HepG2 (cell line): ENCODE measurements at places on chromosomes 5 and 9.

- DNase-seq: no peak
Observed at GRCh38 chr5:62922191-62922590, 343.6 kb downstream of the LRRC70 start.

DNA sequence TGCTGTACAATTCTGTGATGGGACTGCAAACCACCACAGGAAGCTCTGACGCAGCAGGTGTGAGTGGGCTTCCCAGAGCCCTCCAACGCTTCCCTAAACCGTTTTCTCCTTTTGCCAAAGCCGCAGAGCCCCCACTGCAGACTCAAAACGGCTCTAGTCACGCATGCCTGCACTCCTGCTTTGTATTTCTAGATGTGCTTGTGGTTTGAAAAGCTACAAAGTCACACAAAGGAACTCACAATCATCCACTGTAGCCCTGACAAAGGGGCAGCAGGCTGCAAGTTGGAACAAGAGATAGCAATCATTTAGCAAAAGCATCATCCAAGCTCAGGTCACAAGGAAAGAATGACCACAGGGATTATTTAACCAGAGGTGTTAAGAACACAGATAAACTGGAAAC, 79.3 kb downstream of the PTPN3 start:
- DNase-seq: no peak

DNA sequence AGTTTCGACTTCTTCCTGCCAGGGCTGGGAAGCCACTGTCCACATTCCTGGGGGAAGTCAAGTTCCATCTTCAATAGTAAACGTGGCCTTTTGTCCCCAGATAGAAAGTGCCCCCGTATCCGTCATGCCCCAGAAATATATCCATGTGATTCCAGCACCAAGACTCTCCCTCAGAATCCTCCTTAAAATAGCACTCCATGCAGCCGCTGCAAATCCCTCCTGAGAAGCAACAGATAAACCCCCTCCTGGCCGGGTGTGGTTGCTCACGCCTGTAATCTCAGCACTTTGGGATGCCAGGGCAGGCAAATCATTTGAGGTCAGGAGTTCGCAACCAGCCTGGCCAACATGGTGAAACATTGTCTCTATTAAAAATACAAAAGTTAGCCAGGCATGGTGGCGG, 126.1 kb downstream of the OLFM1 start:
- no peak for DNase-seq

DNA sequence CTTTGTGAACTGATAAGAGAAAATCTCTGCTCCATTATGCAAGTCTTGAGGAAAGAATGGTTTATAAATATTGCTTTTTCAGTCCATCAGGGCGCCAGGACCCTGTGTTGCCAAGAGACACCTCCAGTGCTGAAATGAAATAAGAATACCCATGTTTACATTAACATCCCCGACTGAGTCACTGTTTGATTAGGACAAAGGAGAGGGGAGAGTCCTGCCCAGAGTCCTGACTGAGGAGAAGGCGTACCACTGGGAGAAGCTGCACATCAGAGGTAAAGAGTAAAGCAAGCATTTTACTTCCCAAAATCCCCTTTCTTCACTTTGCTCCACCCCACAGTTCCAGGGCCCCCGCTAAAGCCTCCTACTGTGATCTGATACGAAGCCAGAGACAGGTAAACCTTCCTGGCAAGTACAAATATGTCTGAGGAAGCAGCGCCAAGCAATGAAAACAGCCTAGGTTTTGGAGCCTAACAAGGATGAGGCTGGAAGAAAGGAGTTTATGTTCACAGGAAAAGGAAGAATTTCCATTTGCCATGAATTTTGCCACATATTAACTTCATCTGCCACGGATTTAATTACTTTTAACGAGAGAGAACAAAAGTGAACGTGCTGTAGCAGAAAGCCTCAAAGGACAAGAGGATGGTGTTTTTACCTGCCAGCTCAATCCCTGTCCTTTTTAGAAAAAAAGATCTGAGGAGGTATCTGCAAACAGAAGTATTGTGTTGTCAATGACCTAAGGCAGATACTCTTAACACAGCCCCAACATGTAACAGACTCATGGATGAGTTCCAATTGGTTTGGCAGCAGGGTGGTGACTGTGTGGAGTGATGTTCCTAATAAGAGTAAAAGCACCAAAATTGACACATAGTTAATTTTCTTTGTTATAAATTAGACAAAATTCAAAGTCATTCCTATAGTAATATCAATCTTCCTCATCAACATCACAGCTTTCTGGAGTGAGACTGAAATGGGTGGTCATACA, 209.4 kb upstream of the TLE4 start:
- no peak for DNase-seq

DNA sequence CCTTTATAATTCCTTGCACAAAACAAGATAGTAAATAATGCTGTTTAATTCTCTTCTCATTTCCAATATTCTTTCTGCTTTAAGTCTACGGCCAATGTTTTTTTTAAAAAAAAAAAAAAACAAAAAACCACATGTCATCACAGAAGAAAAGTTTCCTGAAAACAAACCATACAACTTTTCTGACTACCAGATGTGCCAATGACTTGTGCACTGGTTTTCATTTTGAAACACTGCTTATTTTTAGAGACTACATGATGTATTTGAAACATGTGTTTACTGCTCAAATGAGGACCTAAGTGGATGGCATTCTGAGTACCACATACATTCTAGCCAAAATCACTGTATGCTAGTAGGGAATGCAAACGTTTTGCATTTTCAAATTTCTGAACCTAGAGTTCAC, 167.9 kb downstream of the GLIS3 start:
- DNase-seq: no peak

- no peak for DNase-seq
Observed at GRCh38 chr5:171801839-171802238, 16.2 kb downstream of the SMIM23 start.

DNA sequence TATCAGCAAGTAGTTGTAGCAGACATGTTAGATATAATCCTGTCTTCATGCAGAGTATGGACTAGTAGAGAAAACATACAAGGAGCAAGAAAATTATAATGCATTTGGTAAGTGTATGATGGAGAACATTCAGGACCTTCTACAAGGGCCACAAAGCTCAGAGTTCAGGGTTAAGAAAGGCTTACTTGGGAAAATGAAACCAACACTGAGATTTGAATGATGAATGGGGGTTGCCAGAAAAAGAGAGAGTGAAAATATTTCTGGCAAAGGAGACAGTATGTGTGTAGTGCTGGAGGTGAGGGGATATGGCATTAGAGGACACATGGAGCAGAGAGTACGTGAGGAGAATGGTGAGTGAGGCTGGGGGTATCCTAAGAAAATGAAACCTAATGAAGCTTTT, 169.8 kb upstream of the STK32A start:
- DNase-seq: no peak

DNA sequence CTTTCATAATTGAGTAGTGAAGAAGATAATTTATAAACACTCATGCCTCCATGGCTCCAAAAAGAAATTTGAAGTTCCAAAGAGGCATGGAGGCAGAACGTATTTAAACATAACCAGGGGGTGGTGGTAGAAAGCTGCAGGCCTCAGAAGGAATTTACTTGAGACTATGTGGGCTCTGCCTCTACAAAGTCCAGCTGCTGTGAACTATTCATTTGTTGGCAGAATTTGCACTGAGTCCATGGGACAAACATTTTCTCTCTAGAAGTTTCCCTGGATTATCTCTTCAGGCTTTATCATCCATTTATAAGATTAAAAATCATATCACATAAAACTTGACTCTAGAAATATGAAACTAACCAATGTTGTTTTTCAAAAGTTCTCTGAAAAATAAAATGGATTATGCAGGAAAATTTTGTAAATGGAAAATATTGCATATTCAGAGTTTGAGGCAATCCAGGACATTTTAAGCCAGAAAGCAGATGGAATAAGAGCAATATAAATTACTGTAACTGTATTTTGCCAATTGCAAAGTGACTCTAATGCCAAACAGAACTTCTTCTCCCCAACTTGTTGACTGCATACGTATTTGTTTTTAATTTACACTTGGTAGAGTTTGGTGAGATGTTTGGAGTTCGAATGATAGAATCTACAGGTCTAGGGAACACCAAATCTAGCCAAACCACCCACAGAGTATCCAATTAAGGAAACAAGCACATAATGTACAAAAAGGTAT, 258.2 kb downstream of the ENC1 start:
- no peak for DNase-seq

- DNase-seq: no peak
Observed at GRCh38 chr9:87898151-87898550, 15.5 kb downstream of the SPATA31E1 start.

GRCh38 chr5:141692533-141692888, 10.5 kb upstream of the ARAP3 start:
- DNase-seq: no peak

GRCh38 chr5:93598091-93599000, 15.3 kb downstream of the NR2F1 start:
- DNase-seq: no peak

GRCh38 chr9:33331377-33331891, 41.1 kb downstream of the NFX1 start:
- no peak for DNase-seq

DNA sequence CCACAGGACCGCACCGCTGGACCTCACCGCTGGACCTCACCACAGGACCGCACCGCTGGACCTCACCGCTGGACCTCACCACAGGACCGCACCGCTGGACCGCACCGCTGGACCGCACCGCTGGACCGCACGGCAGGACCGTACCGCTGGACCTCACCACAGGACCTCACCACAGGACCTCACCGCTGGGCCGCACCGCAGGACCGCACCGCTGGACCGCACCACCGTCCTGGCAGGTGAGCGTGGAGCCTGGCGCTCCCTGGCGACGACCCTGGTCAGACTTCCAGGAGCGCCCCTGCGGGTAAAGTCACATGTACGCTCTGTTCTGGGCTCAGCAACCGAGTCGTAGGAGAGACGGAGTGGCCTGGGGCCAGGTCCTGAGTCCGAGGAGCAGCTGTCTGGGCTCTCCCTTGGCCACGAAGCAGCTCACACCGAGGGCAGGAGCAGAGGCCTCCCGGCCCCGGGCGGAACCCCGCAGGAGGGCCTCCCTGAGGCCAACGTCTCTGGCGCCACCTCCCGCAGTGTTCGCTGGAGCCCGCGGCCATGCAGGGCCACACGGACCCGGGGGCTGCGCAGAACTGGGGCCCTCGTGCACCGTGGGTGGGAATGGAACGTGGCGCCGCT, 30.5 kb downstream of the MRPL36 start:
- DNase-seq: no peak

GRCh38 chr9:71758277-71758676, 10.0 kb downstream of the CEMIP2 start:
- DNase-seq: no peak

GRCh38 chr5:1002836-1003235, 5.8 kb upstream of the NKD2 start:
- no peak for DNase-seq

- peak; percentile 38 for DNase-seq
Observed at GRCh38 chr9:34547960-34548611, 25.3 kb upstream of the ENHO start.

DNA sequence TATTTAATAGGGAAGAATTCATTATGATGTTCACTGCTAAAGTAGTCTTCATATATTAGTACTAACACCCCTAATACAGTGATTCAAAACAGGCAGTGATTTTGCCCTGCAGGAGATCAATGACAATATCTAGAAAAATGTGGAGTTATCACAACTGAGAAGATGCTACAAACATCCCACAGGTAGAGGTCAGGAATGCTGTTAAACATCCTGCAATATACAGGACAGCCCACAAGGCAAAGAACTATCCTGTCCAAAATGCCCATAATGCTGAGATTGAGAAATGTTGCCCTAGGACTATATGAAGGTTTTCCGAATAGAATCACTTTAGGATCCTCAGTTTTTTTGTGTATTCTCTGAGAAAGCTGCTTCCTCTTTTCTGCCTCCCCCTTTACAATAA, 15.3 kb downstream of the RORB start:
- no peak for DNase-seq
